ENCODE measurements at places on chromosomes 2 and 18.

DNA sequence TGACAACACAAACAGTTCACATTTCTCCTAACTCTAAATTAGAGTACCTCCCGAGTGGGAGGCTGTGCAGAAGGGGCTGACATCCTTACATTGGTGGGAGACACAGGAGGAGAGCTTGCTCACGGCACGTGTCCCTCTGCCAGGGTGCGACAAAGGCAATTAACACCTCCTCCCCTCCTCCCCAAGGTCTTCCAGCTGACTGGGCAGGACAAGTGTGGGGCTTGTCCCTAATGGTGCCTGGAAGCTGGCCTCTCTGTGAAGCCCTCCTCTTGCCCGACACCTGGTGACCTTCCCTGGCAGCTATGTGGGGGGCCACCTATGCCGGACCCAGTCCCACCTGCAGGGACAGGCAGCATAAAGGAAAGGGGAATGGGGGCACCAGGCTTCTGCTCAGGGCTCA lies 57.0 kb downstream of the FAM168B start:
- DNase-seq, result no peak

- DNase-seq, result no peak
Observed at GRCh38 chr2:174117951-174118930, 130.1 kb downstream of the OLA1 start.

GRCh38 chr2:195961873-195962272 lies 106.8 kb downstream of the DNAH7 start:
- no peak for DNase-seq

DNA sequence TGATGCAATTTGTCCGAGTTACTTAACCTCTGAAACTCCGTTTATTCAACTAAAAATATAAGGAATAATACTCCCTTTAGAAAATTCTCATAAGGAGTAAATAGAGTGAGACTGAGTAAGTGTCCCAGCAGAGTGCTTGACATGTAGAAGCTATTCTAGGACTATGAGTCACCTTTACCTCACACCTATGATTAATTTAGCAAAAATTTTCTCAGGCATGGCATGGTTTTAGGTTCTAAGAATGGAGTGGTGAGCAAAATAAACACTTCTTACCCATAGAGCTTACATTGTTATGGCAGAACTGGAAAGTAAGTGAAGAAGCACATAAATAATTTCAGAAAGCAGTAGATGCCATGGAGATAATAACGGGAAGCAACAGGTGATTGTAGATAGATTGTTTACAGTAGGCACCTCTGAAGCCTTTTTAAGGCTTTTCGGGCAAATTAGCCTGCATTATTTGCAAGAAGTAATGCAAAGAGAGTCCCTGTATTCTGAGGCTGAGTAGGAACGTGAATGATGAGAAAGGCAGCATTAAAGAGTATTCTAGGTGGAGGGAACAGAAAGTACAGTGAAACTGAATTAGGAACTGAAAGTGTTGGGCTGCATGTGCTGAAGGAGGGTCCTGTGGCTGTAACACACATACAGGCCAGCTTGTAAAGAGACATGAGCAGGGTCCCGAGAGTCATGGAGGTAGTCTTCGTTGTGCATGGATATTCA lies 209.2 kb downstream of the ZNF407 start:
- peak; percentile 93 for DNase-seq

DNA sequence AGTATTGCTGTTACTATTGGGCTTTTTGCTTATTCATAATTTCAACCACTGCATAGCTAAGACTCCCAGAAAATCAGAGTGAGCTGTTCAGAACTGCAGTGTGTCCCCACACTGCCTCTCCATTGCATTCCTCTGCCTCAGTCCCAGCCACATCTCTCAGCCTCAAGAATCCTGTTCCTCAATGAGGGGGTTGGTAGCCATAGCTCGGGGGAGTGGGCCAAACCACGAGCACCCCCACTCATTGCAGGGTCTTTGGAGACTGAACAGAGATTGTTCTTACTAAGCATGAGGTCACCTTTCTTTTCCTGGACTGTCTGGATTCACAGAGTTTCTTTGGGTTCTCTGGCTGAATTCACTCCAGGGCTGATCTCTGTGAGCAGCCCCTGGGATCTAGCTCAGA lies 161.1 kb downstream of the GFPT1 start:
- DNase-seq, result no peak

DNA sequence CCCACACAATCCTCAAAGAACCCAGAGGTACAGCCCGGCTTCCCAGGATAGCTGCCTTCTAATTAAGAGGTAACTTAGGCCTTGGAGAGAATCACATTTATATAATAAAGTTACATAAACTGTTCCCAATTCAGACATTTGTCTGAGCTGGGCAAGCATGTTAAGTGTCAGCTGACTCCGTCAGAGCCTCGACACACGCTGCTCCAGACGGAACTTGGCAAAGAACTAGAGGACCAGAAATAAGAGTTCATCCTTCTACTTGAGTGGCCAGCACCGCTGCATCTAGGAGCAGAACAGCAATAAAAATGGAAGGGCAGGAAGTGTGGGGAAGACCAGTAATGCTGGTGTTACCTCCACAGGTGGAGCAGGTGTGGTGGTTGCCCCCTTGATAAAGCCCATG lies 80.5 kb downstream of the MYO5B start:
- no peak for DNase-seq

DNA sequence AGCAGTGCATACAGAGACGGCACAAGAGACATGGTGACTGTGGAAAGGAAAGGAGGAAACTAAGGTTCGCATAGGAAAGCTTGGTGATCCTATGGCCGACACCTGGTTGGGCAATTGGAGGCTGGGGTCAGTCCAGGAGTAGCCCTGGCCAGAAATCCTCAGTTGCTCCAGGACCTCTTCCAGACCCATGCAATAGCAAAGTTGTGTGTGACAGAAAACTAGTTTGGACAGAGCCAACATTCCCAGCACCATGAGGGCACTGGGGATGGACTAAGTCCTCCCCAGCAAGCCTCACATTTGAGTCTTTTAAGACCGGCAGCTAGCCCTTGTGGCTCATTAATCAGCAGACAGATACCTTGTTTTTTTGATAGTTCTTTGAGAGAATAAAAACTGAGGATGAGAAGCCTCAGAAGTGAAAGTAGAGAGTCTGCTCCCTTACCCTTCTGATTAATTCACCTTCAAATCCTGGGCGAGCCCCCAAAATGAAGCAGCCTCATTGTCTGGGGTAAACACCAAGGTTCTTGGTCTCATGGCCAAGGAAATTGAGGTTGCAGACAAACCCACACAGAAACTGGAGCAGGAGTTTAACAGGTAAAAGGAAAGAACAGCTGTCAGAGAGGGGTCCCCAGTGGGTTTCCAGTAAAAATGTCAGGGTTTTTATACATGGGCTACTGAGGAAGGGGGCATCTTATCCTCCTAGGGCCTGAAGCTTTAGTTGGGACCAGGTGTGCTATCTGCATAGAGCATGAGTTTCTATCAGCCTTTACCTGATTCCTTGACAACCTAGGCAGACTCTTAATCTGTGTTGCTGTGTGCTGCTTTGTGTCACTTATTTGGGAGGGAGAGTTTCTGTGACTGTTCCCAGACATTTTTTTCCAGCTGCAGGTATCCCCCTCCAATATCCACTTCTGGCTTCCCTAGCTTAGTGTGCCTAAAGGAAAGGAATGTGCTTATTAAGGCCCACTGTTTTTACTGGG lies 39.1 kb downstream of the STK17B start:
- peak; percentile 58 for DNase-seq

DNA sequence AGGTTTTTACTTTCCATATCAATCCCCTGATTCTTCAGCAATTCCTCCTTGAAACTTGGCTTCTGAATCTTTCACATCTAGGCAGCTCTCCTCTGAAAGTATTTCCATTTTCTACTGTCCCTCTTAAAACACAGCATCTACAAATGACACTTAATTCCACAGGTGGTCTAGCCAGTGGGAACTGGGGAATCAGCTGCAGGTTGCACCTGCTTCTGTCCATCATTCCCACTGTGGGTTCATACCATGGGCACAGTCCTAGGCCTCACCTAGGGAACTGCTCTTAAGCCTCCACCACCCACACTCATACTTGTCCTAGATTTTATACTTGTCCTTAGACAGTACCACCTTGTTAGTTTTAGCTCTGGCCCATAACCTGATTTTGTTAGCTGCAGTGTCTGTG lies 2.2 kb downstream of the LOXL3 start:
- DNase-seq, result no peak

- no peak for DNase-seq
Observed at GRCh38 chr18:39693359-39693758, 2127.8 kb upstream of the CELF4 start.

GRCh38 chr2:152410165-152410597 lies 75.2 kb downstream of the FMNL2 start:
- peak; percentile 40 for DNase-seq

DNA sequence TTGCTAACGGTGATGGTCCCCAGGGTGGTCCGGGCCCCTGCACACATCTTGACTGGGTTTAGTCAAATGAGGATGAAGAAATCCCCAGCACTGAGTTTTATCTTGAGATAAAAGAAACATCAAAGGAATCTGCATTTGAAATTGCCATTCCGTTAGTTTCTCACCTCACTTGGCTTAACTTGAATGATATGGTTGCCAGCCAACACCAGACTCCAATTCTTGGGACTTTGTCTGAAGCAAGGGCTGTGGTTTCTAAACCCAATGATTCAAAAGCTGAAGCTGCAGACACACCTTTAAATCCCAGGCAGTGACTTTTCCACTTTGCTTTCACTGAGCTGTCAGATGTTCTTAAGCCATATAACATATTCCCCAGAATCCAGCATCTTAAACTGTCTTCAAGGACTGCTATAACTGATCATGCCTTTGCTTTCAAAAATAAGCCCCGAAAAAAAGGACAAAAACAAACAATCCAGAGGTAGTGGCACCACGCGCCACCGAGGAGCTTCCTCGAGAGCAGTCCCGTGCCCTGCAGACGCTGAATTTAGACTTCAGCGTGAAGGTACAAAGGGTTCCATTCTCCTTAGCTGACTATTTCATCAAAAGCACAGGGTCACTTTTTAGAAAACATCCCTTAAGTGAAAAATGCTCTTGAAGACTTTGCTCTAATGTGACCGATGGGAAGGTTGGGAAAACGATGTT lies 189.3 kb downstream of the HDAC4 start:
- DNase-seq, result no peak

DNA sequence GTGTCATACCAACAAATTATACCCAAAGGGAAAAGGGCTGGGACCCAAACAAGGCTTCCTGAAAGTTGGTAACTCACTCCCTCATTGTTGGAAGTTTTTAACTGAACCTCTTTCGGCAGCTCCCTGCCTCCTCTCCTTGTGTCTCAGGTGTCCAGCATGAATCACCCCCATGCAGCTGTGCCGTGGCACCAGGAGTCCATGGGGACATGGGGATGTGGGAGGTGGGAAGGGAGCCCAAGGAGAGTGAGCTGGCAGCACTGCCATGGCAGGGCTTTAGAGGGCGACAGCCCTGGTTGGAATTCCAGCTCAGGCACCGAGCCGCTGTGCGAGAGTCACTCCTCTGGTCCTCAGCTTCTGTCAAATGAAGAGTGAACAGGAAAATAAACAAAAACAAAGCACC lies 12.5 kb upstream of the GYPC start:
- DNase-seq, result peak; percentile 8

DNA sequence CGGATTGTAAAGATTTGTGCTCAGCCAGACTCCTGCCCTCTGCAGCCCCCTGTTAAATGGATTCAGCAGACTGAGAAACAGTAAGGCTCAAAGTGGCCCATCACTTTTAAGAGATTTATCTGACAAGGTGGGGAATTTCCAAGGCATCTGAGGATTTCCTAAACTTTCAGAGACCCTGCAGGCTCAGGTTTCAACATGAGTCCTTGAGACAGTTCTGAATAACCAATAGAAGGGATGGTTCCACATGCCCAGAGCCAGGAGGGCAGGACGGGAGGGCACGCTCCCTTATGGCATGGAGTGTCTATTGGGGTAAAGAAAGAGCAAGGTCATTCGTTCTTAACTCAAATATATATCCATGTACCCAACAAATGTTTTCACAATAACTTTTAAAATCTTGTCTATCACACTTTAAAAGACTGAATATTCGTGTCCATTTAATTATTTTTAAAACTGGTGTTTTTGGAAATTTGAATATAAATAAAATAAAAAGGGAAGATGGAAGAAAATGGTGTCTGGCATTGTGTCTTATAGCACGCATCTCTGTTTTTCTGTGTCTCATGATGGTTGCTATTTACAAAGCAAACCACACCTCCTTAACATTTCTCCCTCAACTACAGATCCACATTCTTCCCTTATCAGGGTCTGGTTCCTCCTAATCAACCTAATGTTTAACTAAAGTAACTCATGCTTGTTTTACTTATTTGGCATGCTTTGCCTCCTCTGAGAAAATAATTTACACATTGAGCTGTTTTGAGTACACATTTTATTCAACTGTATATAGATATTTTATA lies 56.0 kb upstream of the DSG1 start:
- no peak for DNase-seq

DNA sequence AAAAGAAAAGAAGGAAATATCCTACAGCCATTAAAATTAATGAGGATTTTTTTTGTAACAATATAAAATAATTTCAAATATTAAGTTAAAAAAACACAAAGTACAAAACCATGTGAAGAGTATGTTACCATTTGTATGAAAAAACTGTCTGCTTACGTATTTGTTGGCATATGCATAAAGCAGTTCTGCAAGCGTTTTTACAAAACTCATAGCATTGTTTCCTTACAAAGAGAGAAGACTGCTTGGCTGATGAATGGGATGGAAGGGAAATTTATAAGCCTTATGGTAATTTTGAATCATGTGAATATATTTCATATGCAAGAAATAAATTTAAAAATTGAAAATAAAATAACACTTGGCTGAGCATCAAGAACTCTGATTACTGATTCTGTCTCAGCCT lies 63.1 kb downstream of the METTL4 start:
- no peak for DNase-seq

All from DMS53 (cell line).